ENCODE measurements at places on chromosomes 11 and 22.

- DNase-seq = no peak
Measured at GRCh38 chr11:15640318-15640717, 525.6 kb downstream of the INSC start.

DNA sequence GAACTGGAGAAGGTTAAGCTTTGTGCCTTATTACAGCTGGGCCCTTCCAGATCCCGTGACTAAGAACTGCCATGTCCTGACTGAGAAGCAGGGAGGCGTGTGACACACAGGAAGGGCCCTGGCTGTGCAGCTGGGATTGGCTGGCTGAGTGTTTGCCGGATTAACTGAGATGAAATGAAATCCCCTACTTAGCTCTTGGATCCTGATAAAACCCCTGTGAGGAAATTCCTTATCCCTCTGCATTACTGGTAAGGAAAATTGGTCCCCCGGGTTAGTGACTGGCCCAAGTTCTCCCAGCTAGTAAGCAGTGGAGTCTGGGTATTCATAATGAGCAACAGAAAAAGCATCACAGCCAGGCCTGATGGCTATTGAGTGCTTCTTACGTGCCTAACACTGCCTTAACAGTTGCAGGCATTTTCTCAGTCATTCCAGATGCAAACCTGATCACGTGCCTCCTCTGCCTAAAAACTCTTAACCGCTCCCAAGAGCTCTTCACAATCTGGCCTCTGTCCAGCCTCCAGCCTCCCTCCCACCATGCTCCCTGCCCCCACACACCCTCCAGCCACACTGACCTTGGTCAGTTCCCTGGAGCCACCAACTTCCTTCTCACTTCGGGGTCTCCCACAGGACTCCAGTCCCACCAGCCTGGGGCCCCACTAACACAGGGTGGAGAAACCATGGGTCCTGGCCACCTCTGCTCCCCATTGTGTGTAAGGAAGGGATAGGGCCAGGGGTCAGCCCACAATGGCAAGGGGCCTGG is 37.8 kb downstream of the ARRB1 start:
- no peak for DNase-seq

DNA sequence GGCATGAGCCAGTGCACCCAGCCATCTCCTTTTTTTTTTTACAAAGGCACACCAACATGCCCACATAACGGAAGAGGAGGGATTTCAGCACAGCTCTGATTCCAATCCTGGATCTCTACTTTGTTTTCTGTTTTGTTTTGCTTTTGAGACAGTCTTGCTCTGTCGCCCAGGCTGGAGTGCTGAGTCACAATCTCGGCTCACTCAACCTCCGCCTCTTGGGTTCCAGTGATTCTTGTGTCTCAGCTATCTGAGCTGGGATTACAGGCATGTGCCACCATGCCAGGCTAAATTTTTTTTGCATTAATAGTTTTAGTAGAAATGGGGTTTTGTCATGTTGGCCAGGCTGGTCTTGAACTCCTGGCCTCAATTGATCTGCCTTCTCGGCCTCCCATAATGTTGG is 28.1 kb downstream of the VSTM5 start:
- DNase-seq = no peak

- DNase-seq = peak; percentile 72
Measured at GRCh38 chr11:2149864-2150847, 10.9 kb downstream of the INS start.

DNA sequence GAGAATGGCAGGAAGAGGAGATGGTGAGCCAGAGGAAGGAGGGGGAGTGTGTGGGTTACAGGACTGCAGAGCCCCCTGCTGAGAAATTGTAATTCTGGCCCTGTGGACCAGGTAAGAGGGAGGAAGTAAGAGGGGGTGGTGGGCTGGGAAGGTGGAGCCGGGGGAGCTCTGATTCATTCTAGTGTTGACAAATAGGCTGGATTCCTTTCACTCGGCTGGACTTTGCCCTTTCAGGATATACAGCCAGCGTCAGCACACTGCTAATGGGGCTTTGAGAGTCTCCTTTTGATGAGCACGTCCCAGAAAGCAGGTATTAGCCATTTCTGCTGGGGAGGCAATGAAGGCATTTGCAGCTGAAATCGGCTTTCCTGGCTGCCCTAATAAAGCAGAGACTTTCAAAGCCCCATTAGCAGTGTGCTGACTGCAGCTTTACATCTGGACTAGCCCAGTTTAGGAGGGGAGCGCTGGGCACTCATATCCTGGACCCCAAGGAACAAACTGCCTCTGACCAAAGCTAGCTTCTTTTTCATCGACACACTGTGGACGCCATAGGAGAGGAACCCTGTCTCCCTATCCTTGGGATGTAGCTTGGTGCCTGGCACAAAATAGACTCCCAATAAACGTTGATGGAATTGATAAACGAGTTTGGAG is 44.8 kb upstream of the CADM1 start:
- DNase-seq = peak; percentile 62

DNA sequence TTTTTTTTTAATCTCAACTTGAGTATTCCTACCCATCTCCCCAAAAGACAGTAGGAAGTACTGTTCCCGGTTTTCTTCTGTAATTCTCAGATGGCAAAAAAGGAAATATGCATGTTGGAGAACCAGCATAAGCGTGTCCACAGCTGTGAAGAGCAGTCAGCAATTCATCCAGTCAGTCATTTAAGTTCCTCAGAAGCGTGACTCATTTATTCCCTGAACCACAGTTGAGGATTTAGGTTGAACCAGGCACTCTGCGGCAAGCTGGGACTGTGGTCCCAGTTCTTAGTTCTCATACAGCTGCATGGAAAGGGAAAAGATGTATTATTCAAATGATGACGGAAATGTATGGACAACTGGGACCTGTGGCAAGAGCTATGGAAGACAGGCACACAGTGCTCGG is 61.0 kb upstream of the MYO18B start:
- DNase-seq = no peak

- no peak for DNase-seq
Measured at GRCh38 chr11:72743321-72744221, 8.6 kb downstream of the ARAP1 start.

DNA sequence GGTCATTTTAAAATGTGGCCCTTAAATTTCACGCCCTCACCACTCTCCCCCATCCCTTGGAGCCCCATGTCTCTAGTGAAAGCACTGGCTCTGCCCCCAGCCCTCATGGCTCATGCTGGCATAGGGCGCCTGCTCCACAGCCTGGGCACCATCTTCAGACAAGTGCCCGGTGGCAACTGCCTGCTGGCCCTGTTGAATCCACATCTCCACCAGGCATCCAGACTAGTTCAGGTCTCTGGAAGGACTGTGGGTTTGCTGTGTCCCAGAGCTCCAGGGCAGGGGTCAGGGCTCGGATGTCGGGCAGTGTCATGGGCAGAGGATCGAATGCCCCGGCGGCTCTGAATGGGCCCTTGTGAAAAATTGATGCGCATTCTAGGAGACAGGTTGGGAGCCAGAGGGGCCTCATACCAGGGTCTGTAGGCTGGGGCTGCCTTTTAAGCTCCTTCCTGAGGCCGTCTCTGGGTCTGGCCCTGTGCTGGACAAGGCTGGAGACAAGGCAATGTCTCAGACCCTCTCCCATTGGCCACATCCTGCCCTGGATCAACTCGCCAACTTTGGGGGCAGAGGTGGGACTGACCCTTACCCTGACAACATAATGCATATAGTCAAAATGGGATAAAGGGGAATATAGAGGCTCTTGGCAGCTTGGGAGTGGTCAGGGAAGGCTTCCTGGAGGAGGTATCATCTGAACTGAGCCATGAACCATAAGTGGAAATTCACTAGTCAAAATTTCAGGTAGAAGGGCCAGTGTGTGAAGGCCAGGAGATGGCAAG is 1.2 kb downstream of the MYO7A start:
- DNase-seq = no peak

DNA sequence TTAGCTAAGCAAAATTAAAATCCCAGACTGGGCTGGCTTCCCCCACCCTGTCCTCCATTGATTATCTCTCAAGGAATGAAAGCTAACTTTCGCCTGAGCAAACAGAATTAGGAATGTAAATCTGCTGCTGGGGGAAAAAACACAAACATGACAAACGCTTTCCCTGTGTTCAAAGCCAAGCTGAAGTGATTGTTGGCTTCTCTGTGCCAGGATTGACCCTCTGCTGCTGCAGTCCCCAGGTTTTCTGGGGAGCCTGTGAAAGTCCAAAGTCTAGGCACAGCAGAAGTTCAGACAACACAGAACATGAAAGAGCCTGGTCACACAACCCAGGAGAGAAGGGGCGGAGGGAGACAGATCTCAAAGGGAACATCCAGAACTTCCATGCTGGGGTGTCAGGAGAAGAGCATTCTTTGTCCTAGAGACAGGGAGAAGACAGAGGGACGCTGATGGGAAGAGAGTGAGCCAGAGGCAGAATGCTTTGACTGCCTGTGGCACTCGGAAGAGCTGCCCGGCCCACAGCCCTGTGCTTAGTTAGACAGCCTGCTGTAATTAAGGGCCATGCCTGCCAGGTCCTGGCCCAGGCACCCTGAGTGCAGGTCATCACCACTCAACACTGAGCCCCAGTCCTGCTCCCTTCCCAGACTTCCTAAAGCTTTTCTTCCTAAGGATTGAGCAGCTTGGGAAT is 6.9 kb downstream of the PATZ1 start:
- DNase-seq = no peak

GRCh38 chr11:46256540-46257001 is 20.9 kb upstream of the CREB3L1 start:
- DNase-seq = no peak

- no peak for DNase-seq
Measured at GRCh38 chr22:21762712-21763581, 27.4 kb upstream of the YPEL1 start.

- no peak for DNase-seq
Measured at GRCh38 chr11:72968390-72968789, 154.2 kb downstream of the ATG16L2 start.

DNA sequence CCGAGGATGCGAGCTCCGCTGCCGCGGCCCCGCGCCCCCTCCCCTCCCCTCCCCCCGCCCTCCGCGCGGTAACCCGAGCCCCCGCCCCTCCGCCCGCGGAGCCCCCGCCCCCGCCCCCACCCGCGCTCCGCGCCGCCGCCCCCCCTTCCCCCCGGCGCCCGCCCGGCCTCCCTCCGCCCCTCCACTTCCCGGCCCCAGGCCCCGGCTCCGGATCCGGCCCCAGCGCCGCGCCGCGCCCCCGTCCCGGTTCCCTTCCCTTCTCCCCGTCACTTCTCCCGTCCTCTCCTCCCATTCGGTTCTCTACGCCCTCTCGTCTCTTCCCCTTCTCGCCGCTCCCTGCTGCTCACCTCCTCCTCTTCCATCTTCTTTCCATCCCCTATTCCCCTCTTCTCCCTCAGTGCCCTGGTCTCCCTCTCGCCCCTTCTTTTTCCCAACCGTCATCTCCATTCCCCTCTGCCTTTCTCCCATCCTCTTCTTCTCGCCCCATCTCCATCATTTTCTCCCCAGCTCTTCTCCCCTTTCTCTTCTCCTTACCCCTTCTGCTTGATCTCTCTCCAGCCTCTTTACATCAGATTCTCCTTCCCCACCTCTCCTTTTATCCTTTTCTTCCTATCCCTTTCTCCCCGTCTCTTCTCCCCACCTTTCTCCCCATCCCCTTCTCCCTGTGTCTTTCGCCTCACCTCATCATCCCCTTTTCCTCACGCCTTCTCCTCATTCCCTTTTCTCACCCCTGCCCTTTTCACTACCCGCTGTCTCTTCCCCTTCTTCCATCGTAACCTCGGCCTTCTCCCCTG is at the start of gene DCHS1:
Gene DCHS1, minus strand, starts transcription at position 20 of the 794 bp plus-strand sequence. CDS start 14,196 bp downstream, outside the sequence.
- no peak for DNase-seq

GRCh38 chr11:123357353-123357989 is 72.6 kb upstream of the GRAMD1B start:
- DNase-seq = no peak

- no peak for DNase-seq
Measured at GRCh38 chr22:17284888-17285287, 65.7 kb upstream of the ADA2 start.

DNA sequence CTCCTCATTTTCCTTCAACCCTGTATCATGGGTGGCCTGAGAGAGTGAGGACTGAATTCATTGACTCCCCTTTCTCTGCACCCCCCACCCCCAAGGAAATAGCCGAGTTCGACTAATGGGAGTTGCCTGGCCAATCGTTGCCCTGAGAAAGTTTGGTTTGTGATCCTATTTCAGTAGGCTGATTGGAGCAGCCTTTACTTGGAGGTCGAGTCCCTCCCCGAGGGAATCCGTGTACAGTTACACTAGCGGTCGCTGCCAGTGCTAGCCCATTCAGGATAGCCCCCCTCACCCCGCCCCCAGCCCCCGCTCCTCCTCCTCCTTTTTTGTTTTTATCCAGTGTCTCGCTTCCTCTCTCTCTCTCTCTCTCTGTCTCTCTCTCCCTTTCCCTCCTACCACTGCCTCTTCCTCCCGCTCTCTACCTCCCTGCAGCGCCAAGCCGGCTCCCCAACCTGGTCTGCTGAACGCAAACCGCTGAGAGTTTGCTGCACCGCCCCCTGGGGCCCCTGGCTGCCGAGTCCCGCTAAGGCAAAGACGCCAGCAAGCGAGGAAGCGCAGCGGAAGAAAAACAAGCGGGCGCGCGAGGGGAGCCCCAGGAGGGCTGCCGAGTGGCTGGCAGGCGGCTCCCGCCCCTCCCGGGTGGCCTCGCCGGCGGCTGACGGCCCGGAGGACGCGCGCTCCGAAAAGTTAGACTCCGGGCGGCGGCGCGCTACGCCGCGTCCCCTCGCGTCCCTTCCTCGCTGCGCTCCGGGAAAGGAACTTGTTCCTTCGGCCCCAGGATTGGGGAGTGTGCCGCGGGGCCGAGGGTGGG is at the start of gene GRAMD1B:
Gene GRAMD1B, plus strand, starts transcription at position 357 of the 808 bp plus-strand sequence. CDS start 524 bp downstream, outside the sequence.
- DNase-seq = peak; percentile 68

DNA sequence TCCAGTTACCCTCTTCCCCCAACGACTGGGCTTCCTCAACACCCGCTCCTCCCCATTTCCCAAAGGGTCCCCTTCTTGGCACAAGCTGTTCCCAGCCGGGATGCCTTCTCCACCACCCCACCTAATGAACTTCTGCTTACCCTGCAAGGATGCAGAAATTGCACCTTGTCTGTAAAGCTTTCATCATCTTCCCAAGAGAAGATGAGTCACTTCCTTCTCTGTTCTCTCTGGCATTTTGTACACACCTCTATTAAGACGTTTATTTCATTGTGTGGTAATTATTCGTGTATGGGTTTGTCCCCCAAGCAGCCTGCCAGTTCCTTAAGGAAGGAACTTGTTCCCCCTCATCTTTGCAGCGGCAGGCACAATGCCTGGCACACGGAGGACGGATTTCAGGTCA is 351.1 kb downstream of the CADM1 start:
- DNase-seq = no peak

DNA sequence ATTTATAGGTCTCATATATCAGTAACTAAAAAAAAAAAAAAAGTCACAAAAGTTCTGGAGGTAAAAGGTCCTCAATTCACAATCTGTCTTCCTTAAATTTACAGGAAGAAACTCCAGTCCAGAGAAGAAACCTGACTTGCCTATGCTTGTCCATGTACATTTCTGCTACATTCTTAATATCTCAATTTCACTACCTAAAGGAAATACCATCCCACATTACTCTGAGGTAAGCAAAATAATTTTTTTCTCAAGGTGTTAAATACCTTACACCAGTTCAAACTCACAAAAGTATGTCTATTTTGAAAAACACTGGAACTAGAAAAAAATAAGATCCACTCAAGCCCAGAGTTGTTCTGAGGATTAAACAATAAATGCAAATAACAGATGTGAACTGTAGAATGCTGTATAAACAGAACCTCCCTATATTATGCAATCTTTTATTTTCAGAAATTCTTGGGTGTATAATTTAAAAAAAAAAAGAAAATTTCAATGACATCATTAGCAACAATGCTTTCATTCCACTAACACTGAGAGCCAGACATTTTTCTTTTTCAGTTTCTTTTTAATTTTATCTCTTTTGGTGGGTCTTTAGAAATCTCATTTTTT is 49.9 kb upstream of the GDPD4 start:
- DNase-seq = no peak

- no peak for DNase-seq
Measured at GRCh38 chr11:109680127-109680526, 258.1 kb downstream of the C11orf87 start.

- DNase-seq = no peak
Measured at GRCh38 chr11:29435421-29435820, 581.4 kb downstream of the KCNA4 start.

All from A549 (cell line).